ENCODE measurements at places on chromosomes 3 and 15.

- no peak for DNase-seq
These were observed at the start of gene COL6A5 for GRCh38 chr3:130345487-130346079. Gene COL6A5, plus strand, starts transcription at chr3:130345672. Its CDS starts 27,967 bp downstream, at chr3:130373639.

GRCh38 chr15:65101411-65101890, 13.5 kb downstream of the UBAP1L start:
- no peak for DNase-seq

DNA sequence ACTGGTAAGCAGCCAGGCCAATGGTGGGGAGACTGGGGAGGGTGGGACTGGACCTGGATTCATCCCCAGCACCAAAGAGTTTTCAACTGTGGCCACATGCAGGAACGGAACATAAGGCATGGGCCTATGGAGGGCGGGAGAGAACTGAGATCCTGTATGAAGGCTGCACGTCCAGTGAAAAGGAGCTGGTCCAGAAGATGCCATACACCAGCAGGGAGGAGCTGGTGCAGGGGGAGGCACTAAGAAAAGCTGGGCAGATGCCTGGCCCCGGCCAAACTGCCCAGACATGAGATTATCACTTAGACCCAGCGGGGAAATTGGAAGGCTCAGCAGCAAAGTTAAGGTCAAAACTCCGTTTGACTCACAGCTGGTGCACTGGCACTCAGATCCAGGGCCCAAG, 58.1 kb upstream of the MCF2L2 start:
- DNase-seq, result no peak

GRCh38 chr3:98710067-98710659, 53.0 kb upstream of the ST3GAL6 start:
- DNase-seq, result no peak

DNA sequence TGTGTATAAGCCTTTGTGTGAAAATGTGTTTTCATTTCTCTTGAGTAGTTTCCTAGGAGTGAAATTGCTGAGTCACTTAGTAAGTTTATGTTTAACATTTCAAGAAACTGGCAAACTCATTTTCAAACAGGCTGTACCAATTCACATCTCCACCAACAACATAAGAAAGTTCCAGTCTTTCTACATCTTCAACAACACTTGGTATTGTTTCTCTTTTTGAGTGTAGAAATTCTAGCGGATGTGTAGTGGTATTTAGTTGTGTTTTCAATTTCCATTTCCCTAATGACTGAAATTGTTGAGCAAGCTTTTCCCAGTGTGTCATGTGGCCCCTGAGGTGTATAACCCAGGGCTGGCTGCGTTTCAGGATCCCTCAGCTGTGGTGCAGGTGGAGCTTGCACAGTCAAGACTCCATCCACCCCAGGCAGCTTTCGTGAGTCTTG, 258.5 kb downstream of the PDCD6IP start:
- DNase-seq, result no peak

GRCh38 chr15:64004587-64004986, 41.7 kb downstream of the DAPK2 start:
- DNase-seq, result no peak

DNA sequence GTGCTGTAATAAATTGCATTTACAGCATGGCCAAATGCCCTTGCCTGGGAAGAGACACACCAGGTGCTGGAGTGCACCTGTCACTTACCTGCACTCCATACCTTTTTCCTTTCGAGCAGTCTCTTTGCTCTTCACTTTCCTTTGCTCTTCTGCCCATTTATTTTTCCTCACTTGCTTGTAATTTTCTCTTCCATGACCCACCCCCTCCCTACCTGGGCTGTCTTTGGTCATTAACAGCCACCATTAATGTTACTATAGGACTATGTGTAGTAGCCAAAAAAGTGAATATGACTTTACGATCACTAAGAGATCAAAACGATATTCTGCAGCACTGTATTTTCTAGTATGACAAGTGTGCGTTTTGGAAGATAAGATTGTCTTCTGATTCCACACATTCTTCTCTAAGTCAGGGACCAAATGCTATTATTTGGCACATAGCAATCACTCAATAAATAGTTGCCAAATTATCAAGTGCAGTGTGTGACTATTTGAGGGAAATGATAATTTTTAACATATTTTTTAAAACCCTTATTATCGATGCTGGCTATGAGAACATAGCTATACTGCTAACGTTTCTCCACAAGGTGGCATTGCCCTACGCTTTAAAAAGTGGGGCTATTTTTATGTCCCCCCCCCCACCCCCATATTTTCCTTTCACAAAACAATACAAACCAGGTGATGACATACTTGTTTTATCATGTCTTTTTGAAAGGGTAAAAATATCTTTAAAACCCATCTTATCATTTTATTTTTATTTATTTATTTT, 114.4 kb downstream of the GHSR start:
- no peak for DNase-seq

DNA sequence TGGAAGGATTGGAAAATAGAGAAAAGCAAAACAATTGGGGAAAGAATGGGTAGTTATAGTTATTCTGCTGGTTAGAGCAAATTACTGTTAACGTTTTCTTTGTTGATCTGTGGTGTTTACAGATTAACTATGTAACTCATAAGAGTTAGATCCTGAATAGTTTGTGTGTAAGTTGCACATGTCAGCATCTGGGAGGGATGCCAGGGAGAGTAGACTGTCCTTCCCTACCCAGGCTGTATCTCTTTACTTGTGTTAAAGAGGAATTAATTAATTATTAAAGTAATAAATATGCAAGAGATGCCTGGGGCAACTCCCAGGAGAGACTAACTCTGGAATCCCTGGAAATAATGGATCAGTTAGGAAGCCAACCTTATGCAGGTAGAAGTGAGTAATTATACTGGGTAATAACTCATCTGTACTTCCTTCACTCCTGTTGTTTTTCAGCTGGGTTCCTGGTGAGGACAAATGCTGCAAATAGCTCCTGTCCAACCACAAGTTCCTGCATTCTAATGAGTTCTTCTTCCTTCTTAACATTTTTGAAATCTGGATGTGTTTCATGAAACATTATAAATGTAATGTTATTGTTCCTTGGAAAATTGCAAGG, 18.9 kb downstream of the GHRL start:
- DNase-seq, result no peak

- DNase-seq, result no peak
These were observed 942 bp downstream of the ELP6 start for GRCh38 chr3:47512416-47513124.

- no peak for DNase-seq
These were observed 183.4 kb upstream of the THRB start for GRCh38 chr3:24678021-24678420.

GRCh38 chr15:39415634-39416033, 165.2 kb upstream of the THBS1 start:
- DNase-seq, result no peak

- no peak for DNase-seq
These were observed 876 bp downstream of the PLSCR1 start for GRCh38 chr3:146543461-146544001.

DNA sequence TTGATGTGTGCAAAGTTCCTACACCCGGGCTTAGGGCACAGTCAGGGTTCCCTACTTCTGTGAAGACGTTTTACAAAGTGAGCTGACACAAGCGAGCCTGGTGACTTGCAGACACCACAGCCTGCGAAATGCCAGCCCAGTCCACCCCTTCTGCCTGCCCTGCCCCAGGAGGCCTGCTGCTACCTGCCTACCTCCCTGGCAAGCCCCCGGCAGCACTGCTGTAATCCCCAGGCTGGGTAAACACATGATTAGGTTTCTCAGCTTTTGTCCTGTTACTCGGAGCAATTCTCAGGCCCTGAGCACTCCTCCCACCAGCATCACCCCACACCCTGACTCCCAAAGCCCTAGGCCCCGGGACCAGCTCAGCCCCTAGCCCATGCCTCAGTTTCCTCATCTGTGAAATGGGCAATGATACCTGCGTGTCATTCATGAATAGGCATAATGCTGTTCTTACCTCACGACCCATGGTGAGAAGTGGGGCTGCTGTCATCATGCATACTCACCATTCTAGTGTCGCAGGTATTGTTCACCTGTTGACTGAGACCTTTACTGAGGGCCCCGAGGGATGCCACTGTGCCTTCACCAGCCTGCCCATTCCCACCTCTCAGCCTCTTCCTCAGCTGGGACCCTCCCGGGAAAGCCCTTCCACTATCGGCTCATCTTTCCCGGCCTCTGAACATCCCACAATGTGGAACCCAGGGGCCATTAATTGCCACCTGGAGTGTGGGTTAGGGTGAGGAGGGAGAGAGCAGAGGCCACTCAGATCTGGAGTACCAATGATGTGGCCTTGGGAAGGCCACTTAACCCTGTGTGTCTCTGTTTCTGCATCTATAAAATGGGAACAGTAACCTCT, 31.5 kb upstream of the SLC6A6 start:
- DNase-seq, result no peak

DNA sequence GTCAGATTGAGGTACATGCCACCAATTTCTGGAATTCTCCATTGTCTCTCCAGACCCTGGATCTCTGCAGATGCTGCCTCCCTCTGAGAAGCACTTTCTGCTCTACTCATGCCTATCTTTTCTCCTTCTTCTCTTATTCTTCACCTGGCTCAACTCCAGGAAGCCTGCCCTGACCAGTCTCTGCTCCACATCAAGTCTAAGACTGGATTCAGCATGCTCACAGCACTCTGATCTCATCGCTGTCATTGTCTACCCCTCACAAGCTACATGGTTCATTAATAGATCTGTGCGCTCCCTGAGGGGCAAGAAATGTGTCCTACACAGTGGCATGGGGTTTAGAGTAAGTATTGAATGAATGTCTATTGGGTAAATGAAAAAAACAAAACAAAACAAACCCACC, 38.7 kb downstream of the CCR4 start:
- no peak for DNase-seq

- no peak for DNase-seq
These were observed 71.8 kb upstream of the ZBTB20 start for GRCh38 chr3:115218859-115219258.

DNA sequence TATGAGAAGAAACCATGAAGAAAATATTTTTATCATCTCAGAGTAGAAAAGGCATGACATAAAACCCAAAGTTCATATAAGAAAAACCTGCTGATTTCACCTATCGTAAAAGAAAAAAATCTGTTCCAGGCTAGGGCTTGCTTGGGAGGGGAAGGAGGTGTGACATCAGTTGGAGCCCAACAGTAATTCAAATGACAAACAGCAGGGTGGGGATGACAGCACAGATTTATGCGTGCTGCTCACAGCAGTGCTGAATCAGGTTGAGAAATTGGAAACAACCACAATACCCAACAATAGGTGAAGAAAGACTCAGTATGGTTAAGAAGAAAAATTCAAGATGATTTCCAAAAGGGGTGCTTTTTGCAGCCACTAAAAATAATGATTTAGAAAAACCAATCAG, 172.4 kb downstream of the PDE8A start:
- no peak for DNase-seq

GRCh38 chr3:155553780-155554179, 191.1 kb downstream of the PLCH1 start:
- no peak for DNase-seq

GRCh38 chr3:18079739-18080138, 337.3 kb upstream of the TBC1D5 start:
- DNase-seq, result no peak

DNA sequence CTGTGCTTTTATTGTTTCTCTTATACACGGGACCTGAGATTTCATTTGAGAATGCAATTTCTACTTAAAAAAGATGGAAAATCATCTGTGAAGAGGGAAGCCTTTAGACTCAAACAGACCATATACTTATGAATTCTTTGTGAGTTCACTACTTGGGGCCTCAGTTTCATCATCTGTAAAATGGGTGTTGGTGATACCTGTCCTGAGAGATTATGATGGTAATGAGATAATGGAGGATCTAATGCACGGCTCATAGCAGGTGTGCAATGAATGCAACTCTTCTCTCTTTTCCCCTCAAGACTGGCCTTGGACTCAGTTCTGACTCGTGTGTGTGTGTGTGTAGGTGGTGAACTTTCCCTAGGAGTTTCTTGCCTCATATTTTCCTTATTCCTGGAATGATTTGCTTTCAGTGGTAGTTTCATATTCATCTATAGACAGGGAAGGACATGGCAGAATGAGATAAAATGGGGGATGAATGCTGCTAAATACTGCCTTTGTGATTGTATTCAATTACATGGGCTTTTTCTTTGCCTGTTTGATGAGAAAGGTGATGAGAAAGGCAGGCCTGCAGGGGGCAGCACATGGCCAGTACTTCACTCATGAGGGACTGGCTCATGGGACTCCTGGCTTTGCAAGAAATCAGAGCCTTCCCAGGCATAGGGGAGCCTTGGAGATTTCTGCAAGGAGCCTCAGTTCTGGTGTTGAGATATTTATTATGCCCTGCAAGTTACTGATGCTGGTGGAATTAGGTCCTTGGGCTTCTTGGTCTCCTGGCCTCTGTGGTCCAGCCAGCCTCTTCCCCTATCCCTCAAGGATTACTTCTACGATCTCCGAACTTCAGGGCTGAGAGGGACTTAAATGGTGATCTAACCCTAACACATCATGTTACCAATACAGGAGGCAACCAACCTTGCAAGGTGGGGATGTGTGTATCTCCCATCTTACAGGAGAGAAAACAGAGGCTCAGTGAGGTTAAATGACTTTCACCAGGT, 70.7 kb downstream of the RPLP1 start:
- peak; percentile 59 for DNase-seq

DNA sequence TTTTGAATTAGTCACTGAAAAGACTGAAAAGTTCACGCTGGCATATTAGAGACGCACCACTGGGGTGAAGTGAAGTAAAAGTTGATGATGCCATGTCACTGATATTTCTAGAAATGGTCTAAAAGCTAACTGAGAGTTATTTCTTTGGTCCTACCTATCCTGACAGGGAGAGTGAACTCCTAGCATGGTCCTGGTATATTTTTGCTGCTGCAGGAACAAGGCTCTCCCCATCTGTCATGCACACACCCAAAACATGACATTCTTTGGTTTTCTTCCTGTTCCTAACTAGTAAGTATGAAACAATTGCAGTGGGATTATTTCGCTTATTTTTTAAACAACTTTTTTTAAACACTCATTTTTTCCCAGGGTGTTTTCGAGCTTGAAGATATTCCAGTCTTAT, 466.7 kb downstream of the ERC2 start:
- no peak for DNase-seq

DNA sequence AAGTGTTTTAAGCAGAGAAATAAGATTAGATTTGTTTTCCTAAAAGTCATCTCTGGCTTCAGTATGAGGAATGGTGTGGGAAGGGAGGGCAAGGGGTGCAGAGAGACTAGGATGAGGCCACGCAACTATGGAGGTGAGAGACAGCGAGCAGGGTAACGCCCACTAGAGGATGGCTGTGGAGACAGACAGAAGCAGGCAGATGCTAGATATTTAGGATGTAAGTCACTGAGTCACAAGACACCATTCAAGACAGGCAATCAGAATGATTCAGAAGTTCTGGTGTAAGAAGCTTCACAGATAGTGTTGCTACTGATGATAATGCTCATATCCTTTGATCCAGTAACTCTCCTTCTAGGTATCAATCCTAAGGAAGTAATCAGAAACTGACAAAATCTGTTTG, 19.1 kb downstream of the HSPBAP1 start:
- DNase-seq, result no peak

DNA sequence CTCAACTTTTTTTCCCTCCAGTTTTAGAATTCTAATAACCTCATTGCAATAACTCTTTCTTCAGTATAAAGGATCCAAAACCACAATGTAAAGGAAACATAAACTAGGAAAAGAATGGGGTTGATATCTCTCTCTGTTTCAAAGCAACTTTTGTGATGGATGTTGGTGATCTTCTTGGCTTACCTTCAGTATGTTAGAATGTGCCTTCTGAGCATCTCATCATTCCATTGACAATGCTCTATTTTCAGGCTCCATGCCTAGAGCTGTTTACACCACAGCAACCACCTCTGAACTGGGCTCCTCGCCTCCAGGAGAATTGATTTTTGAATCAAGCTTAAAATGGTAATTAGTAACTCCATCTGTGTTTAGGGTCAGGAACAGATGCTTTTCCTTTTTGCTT, 6.6 kb downstream of the NLGN1 start:
- DNase-seq, result no peak

GRCh38 chr3:42500909-42501308, 1.5 kb upstream of the VIPR1 start:
- no peak for DNase-seq

Measured in amniotic stem cell (primary cell).